ENCODE measurements at places on chromosomes 12 and 14. TPM values are rescaled to one million over a fixed set of nuclear protein-coding genes. Genes with fewer than 3 reads are reported as not detected.

Gene BIN2
- 45.4 TPM for total RNA-seq

Gene HOXC11
- total RNA-seq = not detected

Gene SLC2A3
- 133 TPM for total RNA-seq

Gene P2RX2
- 0.56 TPM for total RNA-seq

Gene CACNA1C
- total RNA-seq = 8.4 TPM

Gene INSM2
- not detected for total RNA-seq

Gene B4GALNT1
- 0.89 TPM for total RNA-seq

Gene TSFM
- 22.6 TPM for total RNA-seq

Gene ANG
- total RNA-seq = 29.3 TPM

Gene FOXA1
- 30.5 TPM for total RNA-seq

All from lower lobe of right lung (tissue), 2 donors.